ENCODE measurements at places on chromosomes 2 and 18. TPM values are rescaled to one million over a fixed set of nuclear protein-coding genes. Genes with fewer than 3 reads are reported as not detected.
A peak's percentile ranks its signal among the peaks of the same experiment; 100 is the strongest.

DNA sequence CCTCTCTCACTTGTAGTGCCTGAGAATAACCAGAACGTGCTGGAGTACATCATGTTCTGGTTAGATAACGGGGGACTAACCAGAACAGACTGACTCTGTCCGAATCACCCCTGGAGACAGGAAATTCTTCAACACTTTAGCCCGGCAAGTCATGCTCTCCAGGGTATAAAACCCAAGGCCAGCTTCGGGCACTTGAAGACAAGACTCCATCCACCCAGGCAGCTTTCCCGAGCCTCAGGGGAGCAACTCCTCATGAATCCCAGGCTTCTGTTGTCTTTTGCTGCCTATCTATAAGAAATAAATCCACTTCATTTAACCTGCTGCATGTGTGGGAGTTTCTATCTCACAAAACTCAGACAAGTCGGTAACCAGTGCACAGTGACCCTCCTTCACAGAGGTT is 99.6 kb downstream of the KCNF1 start:
- peaks cover 7% of the 10 kb centered on the region for H3K27me3 ChIP-seq
- no peak overlapping the region for H3K27ac ChIP-seq
- no peak for DNase-seq
- H3K4me3 ChIP-seq: no peak overlapping the region
- H3K4me1 ChIP-seq: no peaks in the 10 kb centered on the region
- no peaks in the 10 kb centered on the region for H3K36me3 ChIP-seq

DNA sequence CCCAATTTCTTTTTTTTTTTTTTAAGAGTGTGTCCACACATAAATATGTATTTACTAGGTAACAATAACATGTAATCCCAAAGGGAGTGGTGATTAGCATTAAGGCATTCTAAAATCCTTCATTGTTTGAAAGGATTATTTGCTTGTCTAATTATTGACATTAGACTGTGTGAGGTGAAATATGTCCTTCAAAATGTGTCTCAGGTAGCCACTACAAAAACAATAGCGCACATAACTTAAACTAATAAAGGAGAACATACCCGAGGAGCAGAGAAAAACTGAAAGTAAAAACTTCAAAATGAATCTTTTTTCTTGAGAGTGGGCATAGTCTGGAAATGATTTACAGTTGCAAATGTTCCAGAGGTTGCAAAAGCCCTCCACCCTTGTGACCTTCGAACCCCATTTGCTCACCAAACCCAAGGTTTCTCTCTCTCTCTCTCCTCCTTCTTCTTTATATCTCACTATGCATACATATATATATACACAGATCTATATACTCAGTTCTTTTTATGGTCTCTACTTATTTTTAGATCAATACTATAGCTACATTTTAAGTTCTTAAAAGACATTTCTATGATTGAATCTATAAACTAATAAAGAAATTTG is 24.4 kb upstream of the FRZB start:
- H3K27me3 ChIP-seq: no peaks in the 10 kb centered on the region
- H3K36me3 ChIP-seq: peaks cover 1% of the 10 kb centered on the region

DNA sequence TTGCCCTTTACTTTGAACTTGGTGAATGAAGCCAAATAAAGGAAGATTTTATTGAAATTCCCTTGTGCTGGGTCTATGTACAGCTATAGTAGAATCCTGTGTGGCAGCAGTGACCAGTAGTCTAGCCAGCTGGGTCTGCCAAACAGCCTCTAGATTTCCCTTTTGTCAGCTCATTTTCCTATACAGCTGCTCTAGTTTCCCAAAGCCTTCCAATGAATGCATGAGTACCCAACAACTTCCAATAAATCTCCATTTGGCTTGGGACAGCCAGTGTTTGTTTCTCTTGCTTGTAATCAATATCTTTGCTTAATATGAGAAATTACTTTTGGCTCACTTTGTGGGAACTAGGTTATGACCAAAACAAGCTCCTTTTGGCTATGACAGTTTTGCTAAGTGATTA is 43.6 kb downstream of the SCN9A start:
- no peak for DNase-seq
- H3K4me1 ChIP-seq: peaks cover 4% of the 10 kb centered on the region
- no peaks in the 10 kb centered on the region for H3K27me3 ChIP-seq
- H3K36me3 ChIP-seq: no peaks in the 10 kb centered on the region

- H3K27ac ChIP-seq: no peak overlapping the region
- H3K27me3 ChIP-seq: no peaks in the 10 kb centered on the region
- no peak overlapping the region for H3K4me3 ChIP-seq
- no peak for DNase-seq
- H3K4me1 ChIP-seq: peaks cover 3% of the 10 kb centered on the region
Measured at GRCh38 chr18:48590678-48591077, 51.8 kb downstream of the CTIF start.

DNA sequence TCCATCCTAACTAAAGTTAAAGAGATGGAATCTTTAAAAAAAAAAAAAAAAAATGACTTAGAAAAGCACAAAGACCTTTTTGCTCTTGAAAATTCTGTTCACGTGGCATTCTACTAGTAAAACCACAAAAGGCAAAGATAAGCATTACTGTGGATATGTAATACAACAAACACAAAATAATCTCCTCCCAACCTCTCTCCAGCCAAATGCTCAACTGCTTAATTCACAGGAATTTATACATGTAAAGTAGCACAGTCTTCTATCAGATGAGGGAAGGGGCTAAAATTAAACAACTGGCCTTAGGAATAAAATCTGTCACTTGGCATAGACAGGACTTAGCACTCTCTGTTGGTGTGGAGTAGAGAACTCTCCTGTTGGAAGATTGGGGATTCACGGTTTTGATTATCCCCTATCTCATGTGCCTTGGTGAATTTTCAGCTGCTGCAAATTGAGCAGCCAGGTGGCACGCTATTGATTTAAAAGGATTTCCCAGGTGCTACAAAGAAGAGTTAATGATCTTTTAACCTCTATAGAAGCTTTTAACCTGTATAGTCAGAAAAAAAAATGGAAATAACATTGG is 57.4 kb downstream of the ATIC start:
- H3K27ac ChIP-seq: peak overlapping the region; percentile 67
- H3K4me1 ChIP-seq: peaks cover 20% of the 10 kb centered on the region
- H3K4me3 ChIP-seq: no peak overlapping the region
- no peak for DNase-seq

GRCh38 chr2:215692387-215693079 is 256.7 kb upstream of the FN1 start:
- H3K4me3 ChIP-seq: no peak overlapping the region
- H3K4me1 ChIP-seq: peaks cover 21% of the 10 kb centered on the region

DNA sequence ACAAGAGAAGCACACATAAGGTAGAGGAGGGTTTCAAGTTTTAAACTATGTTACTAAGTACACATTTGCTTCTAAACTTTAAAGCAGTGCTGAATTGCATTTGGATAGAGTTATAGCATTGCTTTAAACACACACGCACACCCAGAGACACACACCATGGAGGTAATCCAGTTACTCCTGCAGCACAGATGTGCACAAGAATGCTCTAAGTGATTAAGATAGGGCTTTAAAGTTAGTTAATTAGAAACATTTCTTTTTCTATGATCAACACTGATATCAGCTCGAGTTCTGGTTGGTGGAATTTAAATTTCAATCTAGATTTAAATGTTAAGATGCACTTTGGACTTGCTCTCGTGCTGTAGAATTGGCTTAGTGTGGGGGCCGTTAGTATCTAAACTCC is 492.3 kb downstream of the ZEB2 start:
- no peak overlapping the region for H3K4me3 ChIP-seq
- H3K27ac ChIP-seq: peak overlapping the region; percentile 63
- no peak for DNase-seq
- H3K36me3 ChIP-seq: no peaks in the 10 kb centered on the region
- H3K4me1 ChIP-seq: peaks cover 3% of the 10 kb centered on the region

DNA sequence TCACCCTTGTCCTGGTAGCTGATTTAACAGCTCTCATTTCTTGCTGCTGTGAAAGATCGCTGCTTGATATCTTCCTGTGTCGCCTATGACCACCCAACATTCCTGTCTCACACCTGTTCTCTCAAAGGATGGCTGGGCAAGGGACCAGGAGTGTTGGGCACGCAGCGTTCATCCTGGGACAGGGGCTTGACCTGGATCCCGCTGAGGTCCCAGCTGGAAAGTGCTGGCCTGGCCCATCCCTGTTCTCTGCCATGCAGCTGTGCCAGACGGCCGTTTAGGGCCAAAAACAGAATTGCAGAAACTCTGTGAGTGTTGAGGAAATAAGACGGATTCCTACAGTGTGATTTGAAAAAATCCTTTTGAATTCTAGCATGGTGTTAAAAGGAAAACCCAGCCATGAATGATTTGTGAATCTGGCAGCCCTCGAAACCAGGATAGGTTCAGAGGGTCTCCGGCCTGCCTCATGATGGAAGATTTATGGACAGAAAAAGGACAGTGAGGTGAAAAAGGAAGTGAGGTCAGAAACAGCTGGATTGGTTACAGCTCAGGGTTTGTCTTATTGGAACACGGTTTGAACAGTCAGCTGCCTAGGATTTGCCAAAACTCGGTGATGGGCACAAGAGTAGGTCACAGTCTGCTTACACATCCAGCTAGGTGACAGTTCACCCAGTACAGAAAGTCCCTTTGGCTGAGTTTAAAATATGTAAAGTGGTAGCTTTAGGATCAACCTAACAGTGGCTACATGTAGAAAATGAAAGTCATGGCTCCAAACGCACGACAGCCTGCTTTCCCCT is 164.8 kb downstream of the DCDC2C start:
- no peaks in the 10 kb centered on the region for H3K27me3 ChIP-seq
- H3K4me3 ChIP-seq: no peak overlapping the region
- H3K27ac ChIP-seq: no peak overlapping the region
- no peak for DNase-seq

- H3K4me3 ChIP-seq: no peak overlapping the region
- DNase-seq: no peak
- peaks cover 41% of the 10 kb centered on the region for H3K4me1 ChIP-seq
- peaks cover 5% of the 10 kb centered on the region for H3K36me3 ChIP-seq
- no peak overlapping the region for H3K27ac ChIP-seq
Measured at GRCh38 chr18:69755041-69755440, 192.6 kb downstream of the CD226 start.

DNA sequence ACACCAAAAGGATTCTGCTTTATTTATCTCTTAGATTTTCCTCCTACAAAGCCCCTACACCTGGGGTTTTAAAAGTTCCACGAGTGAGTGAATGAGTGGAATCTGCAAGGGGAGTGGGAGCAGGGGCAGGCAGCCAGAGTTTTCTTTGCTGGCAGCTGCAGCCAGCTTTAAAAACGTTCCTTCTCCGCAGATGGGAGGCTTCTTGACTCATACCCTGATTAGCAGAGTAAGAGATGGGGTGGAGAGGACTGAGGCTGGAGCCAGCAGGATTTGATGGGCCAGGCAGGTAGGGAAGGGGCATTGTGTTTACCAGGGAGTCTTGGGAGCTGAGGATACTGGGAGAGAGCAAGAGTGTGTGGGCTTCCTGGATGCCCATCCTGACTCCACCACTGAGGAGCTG is 99.6 kb upstream of the TNP1 start:
- H3K4me1 ChIP-seq: no peaks in the 10 kb centered on the region
- no peak overlapping the region for H3K27ac ChIP-seq
- no peak for DNase-seq
- H3K36me3 ChIP-seq: peaks cover 2% of the 10 kb centered on the region

SERPINB7 gene
- not detected for total RNA-seq

SLC38A11 gene
- 16.6 TPM for total RNA-seq

MZT2B gene
- total RNA-seq: 190 TPM
